ENCODE measurements at places on chromosomes 7 and 10.

DNA sequence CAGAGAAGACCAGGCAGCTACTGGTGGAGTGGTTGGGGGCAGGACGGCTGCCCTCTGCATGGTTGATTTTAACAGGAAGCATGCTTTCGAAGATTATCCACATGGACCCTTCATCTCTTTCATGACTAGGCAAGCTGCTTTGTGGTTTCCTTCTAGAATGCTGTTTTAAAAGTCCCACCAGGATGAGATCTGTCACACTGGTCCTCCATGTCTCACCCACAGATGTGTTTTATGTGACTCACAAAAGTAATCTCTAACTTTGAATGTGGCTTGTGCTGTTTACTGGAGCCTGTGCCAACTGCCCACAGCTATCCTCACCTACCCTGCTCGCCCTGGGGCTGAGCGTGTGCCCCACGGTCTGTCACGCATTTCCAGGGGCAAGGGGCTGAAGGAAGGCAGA, 188.8 kb downstream of the GFRA1 start:
- no peak for DNase-seq

DNA sequence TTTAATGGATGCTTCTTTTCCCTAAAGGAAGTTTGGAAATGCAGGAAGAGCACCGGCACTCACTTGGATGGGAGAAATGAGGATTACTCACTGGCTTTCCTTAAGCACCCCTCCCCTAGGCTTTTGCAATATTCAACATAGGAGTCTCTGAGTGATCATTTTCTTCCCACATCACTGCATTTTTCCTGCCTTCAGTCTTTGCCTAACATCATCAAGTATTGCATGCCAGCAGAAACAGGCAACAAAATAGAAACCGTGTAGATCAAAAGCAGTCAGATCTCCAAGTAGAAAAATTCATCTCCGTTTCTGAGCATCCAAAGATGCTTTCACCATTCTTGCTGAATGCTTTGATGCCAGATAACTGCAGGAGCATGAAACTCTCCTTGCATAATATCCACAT, 119.9 kb downstream of the ADCYAP1R1 start:
- DNase-seq: no peak

- no peak for DNase-seq
Measured at GRCh38 chr10:4685491-4685890, 140.5 kb upstream of the AKR1E2 start.

DNA sequence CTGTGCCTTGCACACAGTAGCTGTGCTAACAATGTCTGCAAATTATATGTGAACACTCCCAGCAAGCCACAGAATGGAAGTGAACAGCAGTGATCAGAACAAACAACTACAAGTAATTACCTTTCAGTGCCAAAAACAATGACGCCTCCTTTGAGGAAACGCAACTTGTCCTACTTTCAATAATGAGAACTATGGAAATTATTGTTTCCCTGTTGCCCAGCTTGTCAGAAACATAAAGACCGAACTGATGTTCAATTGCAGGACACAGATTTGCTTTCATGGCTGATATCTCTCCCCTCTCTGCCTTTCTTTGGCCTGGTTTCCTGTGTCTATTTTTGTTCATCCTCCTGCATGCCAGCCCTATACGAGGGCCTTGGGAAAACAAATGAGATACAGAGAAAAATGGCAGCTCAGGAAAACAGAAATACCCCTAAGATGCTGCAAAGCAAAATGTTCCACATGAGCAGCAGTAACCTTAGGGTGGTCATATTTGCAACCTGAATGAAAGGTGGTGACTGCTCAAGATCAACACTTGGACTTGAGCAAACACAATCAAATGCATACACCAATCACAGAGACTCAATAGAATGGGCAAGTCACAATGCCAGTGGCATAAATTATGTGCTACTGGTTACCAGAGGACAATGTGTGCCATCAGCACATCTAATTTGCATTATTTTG, 26.8 kb downstream of the COBL start:
- DNase-seq: no peak

DNA sequence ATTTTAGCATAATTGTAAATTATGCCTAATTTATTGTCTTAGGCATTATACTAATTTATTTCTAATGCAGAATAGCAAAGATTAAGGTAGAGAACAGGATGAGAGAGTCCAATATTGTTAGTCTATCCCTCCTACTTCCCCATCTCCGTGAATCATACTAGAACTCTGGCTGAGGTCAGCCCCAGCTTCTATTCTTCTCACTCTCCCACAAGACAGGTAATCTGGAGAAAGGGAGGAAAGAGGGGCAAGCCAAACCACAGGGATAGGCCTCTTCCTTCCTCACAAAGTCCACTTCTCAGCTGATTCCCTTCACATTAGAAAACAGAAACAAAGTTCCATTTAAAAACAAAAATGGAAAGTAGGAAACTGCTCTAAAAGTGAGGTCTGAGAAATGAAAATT, 117.5 kb upstream of the LAMB4 start:
- DNase-seq: no peak

Data from stimulated activated CD8-positive, alpha-beta memory T cell treated with anti-CD3 and anti-CD28 coated beads, Interleukin-12 subunit alpha, Interleukin-12 subunit beta, amount 100 ng/mL, for 1 hour (primary cell).